ENCODE measurements at places on chromosomes 3 and 15. TPM values are rescaled to one million over a fixed set of nuclear protein-coding genes. Genes with fewer than 3 reads are reported as not detected.

The SEMA6D gene
- not detected for total RNA-seq

DNA sequence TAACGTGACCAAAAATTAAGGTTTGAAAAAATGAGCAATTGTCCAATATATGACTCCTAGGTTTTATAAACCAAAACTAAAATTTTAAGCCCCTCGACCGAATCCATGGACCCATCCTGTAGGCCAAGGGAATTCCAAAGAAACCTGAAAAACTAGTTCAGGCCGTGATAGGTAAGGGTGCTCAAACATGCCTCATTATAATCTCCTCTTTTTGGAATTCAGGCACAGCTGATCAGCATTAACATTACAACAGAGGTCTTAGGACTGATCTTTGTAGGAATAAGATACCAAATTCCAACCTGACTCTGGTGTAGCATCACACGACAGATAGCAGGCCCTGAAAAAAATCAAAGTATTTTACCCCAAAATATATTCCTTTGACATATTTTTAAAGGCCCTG lies 155.7 kb downstream of the NEK10 start:
- H3K4me1 ChIP-seq, result no peaks in the 10 kb centered on the region
- no peak overlapping the region for H3K4me3 ChIP-seq
- no peaks in the 10 kb centered on the region for H3K36me3 ChIP-seq
- no peak overlapping the region for H3K27ac ChIP-seq
- no peaks in the 10 kb centered on the region for H3K27me3 ChIP-seq

The CHST2 gene
- 2.4 TPM for total RNA-seq

The PLS1 gene
- total RNA-seq, result 2.6 TPM

GRCh38 chr3:46542344-46542743 lies 23.8 kb downstream of the LRRC2 start:
- peaks cover 32% of the 10 kb centered on the region for H3K4me1 ChIP-seq
- peaks cover 21% of the 10 kb centered on the region for H3K27me3 ChIP-seq
- H3K36me3 ChIP-seq, result no peaks in the 10 kb centered on the region
- H3K4me3 ChIP-seq, result no peak overlapping the region
- no peak for DNase-seq
- no peak overlapping the region for H3K27ac ChIP-seq

DNA sequence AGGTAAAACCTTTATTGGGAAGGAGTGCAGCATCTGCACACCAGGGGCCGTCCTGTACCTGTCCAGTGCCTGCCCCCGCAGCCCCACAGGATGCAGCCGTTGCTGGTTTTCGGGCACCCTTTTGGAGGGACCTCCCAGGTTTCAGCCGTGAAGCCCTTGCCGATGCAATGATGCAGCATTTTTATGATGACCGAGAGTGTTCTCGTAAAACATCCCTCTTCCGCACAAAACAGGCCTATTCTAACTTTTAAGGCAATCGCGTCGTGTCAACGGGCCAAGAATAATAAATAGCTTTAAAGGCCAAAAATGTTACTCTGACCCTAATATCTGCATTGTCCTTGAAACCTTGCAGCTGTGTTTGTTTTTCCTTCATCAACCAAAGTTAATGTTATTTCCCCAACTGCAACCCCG lies 126.1 kb downstream of the LRRK1 start:
- no peak overlapping the region for H3K27ac ChIP-seq
- no peak for DNase-seq
- H3K27me3 ChIP-seq, result peaks cover 27% of the 10 kb centered on the region
- no peaks in the 10 kb centered on the region for H3K4me1 ChIP-seq
- H3K36me3 ChIP-seq, result no peaks in the 10 kb centered on the region
